ENCODE measurements at places on chromosomes 7 and 10.

GRCh38 chr7:142807855-142808460, 37.2 kb downstream of the PRSS2 start:
- ATAC-seq = no peak

GRCh38 chr10:95785317-95785716, 29.4 kb downstream of the ENTPD1 start:
- ATAC-seq = no peak

DNA sequence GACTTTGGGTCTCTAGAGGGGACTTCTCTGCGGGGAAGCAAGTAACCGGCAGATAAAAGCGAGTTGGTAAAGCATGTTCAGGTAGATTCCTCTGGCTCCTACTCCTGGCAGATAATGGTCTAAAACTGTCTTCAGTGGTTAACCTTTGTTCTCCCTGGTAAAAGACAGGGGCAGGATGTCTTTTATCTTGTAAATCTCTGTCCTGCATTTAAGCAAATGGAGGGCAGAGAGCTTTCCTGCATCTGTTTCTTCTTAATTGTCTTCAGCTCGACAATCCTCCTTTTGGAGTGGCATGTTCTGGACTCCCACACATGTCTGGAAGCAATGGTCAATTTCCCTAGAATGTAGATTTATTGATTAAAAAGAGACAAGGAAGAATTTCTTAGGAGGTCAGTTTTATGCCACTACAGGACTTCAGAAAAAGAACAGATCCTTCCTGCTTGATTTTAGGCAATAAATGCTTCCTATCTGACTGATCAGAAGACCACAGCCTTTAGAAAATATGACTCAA, 16.6 kb downstream of the C7orf33 start:
- no peak for ATAC-seq

DNA sequence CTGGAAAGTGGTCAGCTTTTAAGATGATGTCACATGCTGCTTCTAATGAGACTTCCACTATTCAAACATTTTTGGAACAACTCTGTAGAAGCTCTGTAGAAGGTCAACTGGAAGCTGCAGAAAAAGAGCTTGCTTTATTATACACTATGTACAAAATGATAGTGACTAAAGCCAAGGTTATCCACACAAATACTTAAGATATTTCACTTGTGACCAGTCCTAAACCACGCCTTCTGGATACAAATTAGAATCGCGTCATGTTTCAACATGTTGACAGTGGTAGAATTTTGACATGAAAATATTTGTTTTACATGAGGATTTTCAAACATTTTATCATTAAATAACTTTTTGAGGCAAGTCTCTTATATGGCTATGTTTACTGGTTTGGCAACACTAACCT, 499.6 kb upstream of the PHF14 start:
- no peak for ATAC-seq

DNA sequence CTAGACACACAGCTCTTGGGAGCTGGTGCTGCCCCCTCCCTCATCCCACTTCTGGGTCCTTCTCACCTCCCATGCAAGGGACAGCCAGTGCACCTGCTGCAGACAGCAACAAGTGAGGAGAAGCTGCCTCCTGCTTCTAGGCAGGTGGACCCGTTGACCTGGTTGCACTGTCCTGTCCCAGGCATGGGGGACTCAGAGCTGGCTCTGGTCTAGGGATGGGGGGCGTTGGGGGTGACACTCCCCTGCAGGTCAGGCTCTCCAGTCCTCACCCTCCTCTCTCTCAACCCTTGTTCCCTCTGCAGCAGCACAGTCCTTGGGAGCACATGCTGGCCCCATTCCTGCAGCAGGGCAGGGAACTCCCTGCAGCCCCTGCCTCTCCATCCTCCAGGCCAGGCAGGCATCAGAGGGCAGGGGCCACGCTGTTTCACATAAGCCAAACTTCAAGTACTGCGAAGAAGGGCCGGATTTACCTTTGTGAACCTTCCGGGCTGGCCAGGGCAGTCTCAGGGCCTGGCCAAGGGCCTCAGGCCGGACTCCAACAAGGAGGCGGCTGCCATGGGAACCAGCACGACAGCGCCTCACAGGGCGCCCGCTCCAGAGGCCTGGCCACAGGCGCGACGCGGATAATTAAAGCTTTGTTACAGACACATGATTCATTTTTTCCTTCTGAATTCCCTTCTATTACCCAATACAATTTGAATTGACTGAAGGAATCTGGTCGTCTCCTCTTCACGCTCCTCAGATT, 48.5 kb downstream of the RASGEF1A start:
- no peak for ATAC-seq

DNA sequence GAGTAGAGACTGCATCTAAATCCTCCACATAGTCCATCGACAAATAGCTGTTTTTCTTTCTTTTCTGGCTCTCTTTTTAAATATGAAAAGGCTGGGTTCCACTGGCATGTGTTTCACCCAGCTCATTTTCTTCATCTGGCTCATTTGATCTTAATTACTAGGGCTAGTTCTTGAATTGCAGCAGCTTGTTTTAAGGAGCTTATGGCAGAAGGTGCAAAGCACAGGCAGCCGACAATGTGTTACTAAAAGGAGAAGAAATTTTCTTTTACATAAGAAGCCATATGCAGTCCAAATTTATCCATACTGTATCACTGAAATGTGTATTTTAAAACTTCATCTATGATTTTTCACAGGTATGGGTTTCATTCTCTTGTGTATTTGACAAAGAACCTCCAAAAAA, 205.6 kb upstream of the PTER start:
- ATAC-seq = no peak

- no peak for ATAC-seq
Measured at GRCh38 chr7:55524558-55525310, 47.6 kb downstream of the VOPP1 start.

DNA sequence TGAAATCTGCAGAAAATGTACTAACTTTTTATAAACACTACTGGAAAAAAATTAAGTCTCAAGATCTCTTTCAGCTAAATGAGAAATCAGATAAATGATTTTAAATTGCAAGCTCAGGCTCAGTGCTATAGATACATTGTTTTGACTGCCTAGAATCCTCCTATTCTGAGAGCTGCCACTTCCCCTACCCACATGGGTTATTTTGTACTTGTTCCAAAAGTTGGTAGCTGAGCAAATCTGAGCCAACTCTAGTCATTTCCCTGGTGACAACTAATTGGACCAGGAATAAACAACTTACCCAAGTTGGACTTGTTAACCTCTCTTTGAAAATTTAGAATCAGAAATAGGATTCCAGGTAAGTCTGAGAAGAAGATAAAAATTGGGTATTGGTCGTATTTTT, 202.1 kb downstream of the MBL2 start:
- no peak for ATAC-seq

- no peak for ATAC-seq
Measured at GRCh38 chr10:102795453-102796406, 41.5 kb downstream of the CYP17A1 start.

DNA sequence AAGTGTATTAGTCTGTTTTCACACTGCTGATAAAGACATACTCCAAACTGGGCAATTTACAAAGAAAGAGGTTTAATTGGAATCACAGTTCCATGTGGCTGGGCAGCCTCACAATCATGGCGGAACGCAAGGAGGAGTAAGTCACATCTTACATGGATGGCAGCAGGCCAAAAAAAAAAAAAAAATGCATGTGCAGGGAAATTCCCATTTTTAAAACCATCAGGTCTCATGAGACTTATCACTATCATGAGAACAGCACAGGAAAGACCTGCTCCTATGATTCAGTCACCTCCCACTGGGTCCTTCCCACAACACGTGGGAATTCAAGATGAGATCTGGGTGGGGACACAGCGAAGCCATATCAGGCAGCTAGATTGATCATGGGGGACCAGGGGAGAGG, 136.8 kb downstream of the EXOC4 start:
- ATAC-seq = no peak

GRCh38 chr7:155950898-155951553, 138.8 kb upstream of the SHH start:
- no peak for ATAC-seq

- ATAC-seq = no peak
Measured at GRCh38 chr7:150874401-150875198, 22.3 kb downstream of the AOC1 start.

GRCh38 chr7:11648980-11649379, 183.0 kb downstream of the THSD7A start:
- ATAC-seq = no peak

GRCh38 chr7:88146616-88147015, 73.2 kb downstream of the SRI start:
- ATAC-seq = no peak

- ATAC-seq = no peak
Measured at GRCh38 chr7:118938845-118939244, 714.3 kb downstream of the ANKRD7 start.

DNA sequence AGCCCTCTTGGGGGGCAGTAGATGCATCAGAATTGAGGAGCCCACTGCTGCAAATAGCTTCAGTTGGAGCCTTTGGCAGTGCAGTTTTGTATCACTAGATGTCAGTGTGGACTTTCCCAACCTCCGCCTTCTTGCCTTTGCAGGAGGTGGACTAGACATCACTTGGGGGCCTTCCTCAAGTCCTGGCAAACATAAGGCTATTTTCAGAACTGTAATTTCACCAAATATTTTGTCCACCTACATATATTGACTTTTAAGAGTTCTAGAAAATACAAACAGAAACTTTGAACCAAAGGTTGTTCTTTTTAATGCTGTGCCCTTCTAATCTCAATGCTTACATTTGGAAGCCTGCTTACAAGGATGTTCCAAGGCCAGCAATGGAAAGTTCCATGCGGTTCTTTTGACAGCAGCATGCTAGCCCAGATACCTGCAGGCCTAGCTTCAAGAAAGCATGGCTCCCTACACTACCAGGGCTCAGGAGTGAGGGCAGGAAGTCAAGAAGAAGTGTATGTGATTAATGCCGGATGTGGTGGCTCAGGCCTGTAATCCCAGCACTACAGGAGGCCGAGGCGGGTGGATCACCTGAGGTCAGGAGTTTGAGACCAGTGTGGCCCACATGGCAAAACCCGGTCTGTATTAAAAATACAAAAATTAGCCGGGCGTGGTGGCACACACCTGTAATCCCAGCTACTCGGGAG, 8.0 kb upstream of the ZNRF2 start:
- ATAC-seq = no peak
